Aorta (tissue), 5 donors: ENCODE measurements at places on chromosomes 7 and 10. TPM values are rescaled to one million over a fixed set of nuclear protein-coding genes. Genes with fewer than 3 reads are reported as not detected.

Gene ZNF32
- total RNA-seq: 31.6 TPM

Gene CCDC172
- total RNA-seq: not detected

GRCh38 chr10:83909001-83909400 is 230.3 kb upstream of the GHITM start:
- DNase-seq: no peak

GRCh38 chr7:6556196-6556595 is 4.9 kb upstream of the GRID2IP start:
- DNase-seq: no peak

GRCh38 chr10:74947781-74948401 is 121.5 kb downstream of the KAT6B start:
- DNase-seq: no peak

DNA sequence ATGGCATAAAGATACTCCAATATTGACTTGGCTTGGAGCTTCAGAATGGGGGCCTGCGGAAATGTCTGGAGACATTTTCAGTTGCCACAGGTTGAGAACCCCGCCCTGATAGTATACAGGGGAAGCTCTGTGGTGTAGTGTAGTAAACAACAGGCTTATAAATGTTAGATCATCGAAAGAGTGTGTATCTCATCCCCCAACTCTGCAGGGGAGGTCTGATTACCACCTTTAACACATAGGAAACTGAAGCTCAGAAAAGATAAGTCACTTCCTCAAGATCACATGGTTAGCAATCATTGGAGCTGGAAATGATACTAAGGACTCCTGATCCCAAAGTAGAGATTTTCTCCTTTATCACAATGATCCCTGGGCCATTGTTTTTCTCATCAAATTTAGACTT is 144.5 kb upstream of the BMPER start:
- no peak for DNase-seq

Gene MYOZ1
- total RNA-seq: 13.1 TPM

Gene RBP4
- total RNA-seq: 9.4 TPM

DNA sequence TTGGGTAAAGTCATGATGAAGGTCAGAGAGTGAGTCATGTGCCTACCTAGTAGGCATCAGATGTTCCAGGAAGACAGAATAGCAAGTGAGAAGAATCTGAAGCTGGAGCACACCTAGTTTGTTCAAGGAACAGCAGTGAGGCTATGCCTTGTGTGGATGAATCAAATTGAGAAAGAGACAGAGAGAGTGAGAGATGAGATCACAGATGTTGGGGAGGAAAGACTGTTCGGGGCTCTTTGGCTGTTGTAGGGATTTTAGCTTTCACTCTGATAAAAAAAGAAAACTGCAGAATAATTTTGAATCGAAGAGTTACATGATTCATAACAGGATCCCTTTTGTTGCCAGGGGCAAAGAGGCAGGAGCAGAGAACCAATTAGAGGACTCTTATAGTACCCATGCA is 6.3 kb downstream of the LIPF start:
- DNase-seq: no peak

Gene SLC29A3
- total RNA-seq: 5.3 TPM

DNA sequence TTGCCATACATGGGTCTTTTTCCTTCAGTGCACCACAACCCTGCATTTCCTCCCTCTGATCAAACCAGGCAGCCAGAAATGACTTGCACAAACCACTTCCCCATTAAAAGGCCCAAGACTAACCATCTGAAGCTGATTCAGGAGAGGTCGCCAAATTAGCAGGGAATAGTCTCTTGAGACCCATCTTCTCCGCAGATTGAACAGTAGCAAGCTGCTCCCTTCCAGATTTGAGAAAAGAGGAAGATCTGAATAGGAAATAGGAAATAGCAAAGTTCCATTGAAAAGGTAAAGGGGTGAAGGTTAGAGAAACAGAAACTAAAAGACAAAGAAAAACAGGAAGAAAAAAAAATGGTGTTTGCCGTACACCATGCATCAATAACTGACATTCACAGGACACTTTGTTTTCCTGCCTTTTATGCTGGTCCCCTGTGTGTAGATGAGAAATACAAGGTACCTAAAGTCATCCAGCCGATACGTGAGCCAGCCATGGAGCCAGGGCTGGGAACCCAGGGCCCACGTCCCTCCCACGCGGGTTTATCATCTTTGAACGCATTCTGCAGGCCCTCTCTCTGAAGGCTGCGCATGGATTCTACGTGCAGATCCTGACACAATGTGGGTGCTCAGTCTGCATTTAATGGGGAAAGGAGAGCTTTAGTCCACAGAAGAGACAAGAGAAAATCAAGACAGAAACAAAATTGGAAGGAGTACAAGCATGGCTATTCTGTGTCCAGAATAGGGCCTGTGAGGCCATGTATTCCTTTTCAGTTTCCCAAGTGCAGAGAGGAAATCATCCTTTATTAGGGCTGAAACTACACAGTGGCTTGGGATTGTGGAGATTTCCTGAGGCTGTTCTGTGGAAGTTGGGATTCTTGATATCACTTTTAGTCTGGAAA is 268.4 kb upstream of the NPVF start:
- no peak for DNase-seq

DNA sequence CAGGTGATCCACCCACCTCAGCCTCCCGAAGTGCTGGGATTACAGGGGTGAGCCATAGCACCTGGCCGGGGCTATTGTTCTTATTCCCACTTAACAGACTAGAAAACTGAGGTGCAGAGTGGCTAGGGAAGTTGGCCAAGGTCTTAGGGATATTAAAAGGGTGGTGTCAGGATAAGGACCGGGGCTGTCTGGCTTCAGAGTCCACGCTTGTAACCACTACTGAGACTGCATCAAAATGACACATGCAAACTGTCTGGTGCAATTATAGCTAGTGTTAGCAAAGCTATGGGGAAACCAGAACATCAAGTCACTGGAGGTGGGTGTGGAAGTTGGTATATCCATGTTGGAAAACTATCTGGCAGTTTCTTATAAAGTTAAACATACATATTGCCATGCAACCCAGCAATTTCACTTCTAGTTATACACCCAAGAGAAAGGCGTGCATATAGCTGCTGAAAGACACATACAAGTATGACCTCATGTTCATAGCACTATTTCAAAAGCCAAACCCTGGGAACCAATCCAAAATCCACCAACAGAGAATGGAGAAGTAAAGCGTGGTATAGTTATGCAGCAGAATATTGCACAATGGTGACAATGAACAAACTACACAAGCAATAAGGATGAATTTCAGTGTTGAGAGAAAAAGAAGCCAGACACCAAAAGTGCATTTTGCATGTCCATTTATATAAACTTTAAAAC is 33.9 kb upstream of the EEPD1 start:
- DNase-seq: no peak

GRCh38 chr7:37930226-37930948 is 9.9 kb downstream of the EPDR1 start:
- DNase-seq: no peak

GRCh38 chr7:80884511-80885195 is 34.2 kb downstream of the SEMA3C start:
- DNase-seq: no peak

Gene MSMB
- not detected for total RNA-seq

Gene SPAM1
- not detected for total RNA-seq

- no peak for DNase-seq
These were observed 61.0 kb downstream of the VTI1A start for GRCh38 chr10:112507988-112508387.

Gene KCNMA1
- 163 TPM for total RNA-seq

Gene PPRC1
- 35.9 TPM for total RNA-seq

GRCh38 chr7:84076219-84076618 is 118.4 kb downstream of the SEMA3A start:
- no peak for DNase-seq
